ENCODE measurements at places on chromosomes 1 and 21. TPM values are rescaled to one million over a fixed set of nuclear protein-coding genes. Genes with fewer than 3 reads are reported as not detected.

SLC44A3 gene
- not detected for total RNA-seq

NBPF4 gene
- total RNA-seq, result 6.6 TPM

LAX1 gene
- total RNA-seq, result not detected

TCHH gene
- total RNA-seq, result not detected

KCNQ4 gene
- total RNA-seq, result 4.1 TPM

C2CD4D gene
- total RNA-seq, result not detected

KRTAP12-2 gene
- total RNA-seq, result not detected

H3-3A gene
- 835 TPM for total RNA-seq

CYP4Z1 gene
- not detected for total RNA-seq

TAS1R1 gene
- not detected for total RNA-seq

PGLYRP3 gene
- not detected for total RNA-seq

CD52 gene
- 90.7 TPM for total RNA-seq

DNA sequence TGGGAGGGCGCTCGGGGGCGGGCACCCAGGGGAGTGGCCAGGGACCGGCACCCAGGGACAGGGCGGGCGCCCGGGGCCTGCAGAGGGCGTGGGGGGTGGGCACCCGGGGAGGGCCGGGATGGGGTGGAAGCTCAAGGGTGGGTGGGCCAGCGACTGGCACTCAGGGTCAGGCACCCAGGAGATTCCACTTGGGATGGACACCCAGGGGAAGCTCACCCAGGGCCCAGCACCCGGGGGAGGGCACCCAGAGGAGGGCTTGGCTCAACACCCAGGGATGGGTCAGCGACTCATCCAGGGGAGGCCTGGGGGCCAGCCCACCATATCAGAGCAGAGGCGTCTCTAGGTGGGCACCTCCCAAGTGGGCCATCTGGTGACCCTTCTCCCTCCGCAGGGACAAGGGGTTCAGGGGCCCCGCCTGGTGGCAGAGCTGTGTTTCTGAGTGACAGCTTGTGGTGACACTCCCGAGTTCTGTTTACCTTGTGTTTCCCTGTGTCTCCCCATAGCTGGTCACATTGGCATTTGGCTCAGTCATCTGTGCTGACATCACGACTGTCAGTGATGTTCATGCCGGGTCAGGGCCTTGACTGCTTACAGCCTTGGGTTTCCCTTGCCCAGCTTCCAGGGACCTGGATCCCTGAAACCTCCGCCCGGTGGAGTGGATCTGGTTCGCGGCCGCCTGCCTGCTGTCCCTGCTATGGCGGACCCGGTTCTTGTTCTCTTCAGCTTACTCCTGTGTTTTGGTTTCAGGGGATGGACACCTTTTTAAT is 749 bp downstream of the IBA57 start:
- H3K36me3 ChIP-seq, result no peaks in the 10 kb centered on the region
- H3K27me3 ChIP-seq, result no peaks in the 10 kb centered on the region
- H3K4me1 ChIP-seq, result peaks cover 18% of the 10 kb centered on the region
- H3K27ac ChIP-seq, result peak overlapping the region; percentile 99

DNA sequence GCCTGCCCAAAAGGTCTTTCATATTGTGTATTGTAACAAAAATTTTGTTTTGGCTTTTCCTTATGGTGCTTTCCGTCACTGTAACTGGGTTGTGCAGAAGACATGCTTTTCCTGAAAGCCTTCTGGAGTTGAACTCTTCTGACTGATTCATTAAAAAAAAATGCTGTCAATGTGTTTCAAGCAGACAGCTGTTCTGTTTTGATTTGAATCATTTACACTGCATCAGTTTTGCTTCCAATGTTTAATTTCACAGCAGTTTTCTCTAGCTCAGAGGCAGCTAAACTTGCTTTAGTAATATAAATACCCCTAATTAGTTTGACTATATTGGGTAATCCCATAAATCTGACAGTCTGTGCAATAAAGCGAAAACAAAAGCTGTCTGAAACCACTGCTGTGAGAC is 7.9 kb downstream of the UTP11 start:
- peaks cover 10% of the 10 kb centered on the region for H3K4me1 ChIP-seq
- DNase-seq, result no peak
- peaks cover 96% of the 10 kb centered on the region for H3K36me3 ChIP-seq
- no peaks in the 10 kb centered on the region for H3K27me3 ChIP-seq
- no peak overlapping the region for H3K4me3 ChIP-seq
- no peak overlapping the region for H3K27ac ChIP-seq

GRCh38 chr1:115112496-115113375 is 23.4 kb upstream of the TSPAN2 start:
- no peaks in the 10 kb centered on the region for H3K36me3 ChIP-seq
- no peaks in the 10 kb centered on the region for H3K4me1 ChIP-seq
- peaks cover 27% of the 10 kb centered on the region for H3K27me3 ChIP-seq
- DNase-seq, result peak; percentile 56

DNA sequence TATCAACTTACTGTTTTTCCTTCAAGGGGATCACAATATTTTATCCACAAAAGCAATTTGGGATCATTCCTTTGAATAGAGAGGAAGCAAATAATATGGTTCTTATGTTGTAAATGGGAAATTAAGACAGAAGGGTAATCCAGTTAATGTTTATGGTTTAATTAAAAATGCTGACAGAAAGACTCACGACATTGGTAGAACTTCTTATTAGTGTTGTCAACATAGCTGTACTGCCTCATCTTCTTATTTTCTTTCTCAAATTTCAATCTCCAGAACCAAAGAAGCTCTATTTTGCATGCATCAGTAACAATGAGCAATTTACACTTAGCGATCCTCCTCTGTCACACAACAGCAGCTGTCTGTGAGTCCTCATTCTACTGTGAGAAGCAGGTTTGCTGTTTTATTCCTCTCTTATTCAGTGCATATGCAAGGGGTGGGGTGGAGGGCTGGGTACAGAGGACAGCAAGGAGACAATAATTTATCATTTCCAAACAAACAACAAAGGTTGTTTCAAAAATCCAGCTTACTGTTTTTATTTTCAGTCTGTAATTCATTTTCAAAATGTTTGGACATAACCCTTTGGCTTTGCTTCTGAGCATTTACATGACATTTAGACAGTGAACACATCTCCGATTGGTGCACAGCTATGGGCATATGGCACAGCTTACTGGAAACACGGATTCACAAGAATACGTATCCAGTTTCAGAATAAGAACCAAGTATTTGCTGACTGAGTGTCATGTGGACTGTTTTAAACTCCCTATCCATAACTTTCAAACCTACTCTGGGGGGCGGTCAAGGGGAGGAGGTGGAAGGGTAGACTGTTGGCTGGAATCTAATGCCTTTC is 335.9 kb downstream of the RGS7 start:
- no peak for DNase-seq
- no peaks in the 10 kb centered on the region for H3K36me3 ChIP-seq
- no peak overlapping the region for H3K27ac ChIP-seq
- no peaks in the 10 kb centered on the region for H3K27me3 ChIP-seq
- H3K4me3 ChIP-seq, result no peak overlapping the region

DNA sequence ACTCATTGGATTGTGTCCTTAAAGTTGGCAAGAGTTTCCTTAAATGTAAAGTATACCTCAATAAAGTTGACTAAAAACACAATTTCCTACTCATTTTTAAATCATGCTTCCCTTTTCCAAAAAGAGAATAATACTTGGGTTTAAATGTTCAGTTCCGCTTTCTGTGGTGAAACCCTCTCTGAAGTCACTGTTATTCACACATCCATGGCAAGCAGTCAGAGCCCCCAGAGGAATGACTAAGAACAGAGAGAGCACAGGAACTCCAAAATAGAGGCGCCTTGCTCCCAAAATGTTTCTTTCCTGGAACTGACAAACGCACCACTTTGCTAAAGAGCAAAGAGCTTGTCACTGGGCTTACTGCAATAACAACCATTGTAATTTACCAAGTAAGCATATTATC is 142.5 kb downstream of the TIAM1 start:
- H3K36me3 ChIP-seq, result no peaks in the 10 kb centered on the region
- no peak overlapping the region for H3K4me3 ChIP-seq
- H3K27ac ChIP-seq, result no peak overlapping the region
- no peaks in the 10 kb centered on the region for H3K4me1 ChIP-seq
- DNase-seq, result no peak
- H3K27me3 ChIP-seq, result no peaks in the 10 kb centered on the region

GRCh38 chr1:202088206-202088605 is 34.5 kb upstream of the GPR37L1 start:
- no peak overlapping the region for H3K27ac ChIP-seq
- no peaks in the 10 kb centered on the region for H3K36me3 ChIP-seq
- no peak overlapping the region for H3K4me3 ChIP-seq
- DNase-seq, result no peak
- peaks cover 9% of the 10 kb centered on the region for H3K27me3 ChIP-seq

- H3K4me3 ChIP-seq, result peak within 1 kb of the TSS; percentile 88
- H3K27ac ChIP-seq, result peak within 1 kb of the TSS; percentile 83
- H3K4me1 ChIP-seq, result peaks cover 5% of the 10 kb centered on the region
- peak; percentile 94 for DNase-seq
These were observed at the start of gene TTC4 for GRCh38 chr1:54715493-54716298. TTC4 (plus strand) TSS chr1:54715861; CDS start chr1:54715909, 48 bp downstream.

GRCh38 chr1:199085903-199086302 is 447.1 kb downstream of the PTPRC start:
- no peaks in the 10 kb centered on the region for H3K4me1 ChIP-seq
- no peaks in the 10 kb centered on the region for H3K36me3 ChIP-seq
- H3K27ac ChIP-seq, result no peak overlapping the region
- DNase-seq, result no peak
- H3K4me3 ChIP-seq, result no peak overlapping the region
- no peaks in the 10 kb centered on the region for H3K27me3 ChIP-seq

DNA sequence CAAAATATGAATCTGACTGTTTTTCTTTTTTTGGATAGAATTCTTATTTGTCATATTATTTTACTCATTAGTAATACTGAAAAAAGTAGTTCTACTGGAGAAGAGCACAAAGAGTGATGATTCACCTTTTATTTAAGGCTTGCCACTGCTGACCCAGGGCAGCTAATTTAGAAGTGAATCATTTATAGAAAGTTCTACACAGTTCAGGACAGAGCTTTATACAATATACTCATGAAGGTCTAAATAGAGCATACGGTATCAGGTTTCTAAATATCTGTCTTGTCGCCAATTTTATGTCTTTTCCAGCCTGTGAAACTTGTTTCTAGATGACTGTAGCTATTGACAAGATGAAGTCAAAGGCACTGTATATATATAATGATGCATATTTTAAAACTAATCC is 25.0 kb downstream of the GIPC2 start:
- no peaks in the 10 kb centered on the region for H3K36me3 ChIP-seq
- no peak for DNase-seq
- no peak overlapping the region for H3K27ac ChIP-seq

DNA sequence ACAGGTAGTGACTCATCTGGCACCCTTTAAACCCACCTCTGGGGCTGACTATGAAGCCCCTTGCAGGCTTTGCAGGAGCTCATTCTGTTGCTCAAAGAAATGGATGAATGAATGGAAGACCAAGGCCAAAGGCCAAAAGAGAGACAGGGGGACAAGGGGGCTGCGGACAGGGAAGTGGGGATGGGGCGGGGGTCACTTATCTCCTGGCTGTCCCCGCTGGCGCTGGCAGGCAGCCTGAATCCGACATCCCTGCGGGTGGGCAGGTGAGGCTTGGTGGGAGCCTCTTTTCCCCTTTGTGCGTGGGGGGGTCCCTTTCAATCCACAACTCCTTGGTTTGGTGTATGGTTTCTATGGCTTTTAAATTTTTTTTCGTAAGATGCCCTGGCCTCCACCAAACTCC is 239.6 kb upstream of the C1orf174 start:
- H3K4me1 ChIP-seq, result no peaks in the 10 kb centered on the region
- no peaks in the 10 kb centered on the region for H3K27me3 ChIP-seq
- DNase-seq, result no peak
- no peak overlapping the region for H3K27ac ChIP-seq
- no peak overlapping the region for H3K4me3 ChIP-seq

DNA sequence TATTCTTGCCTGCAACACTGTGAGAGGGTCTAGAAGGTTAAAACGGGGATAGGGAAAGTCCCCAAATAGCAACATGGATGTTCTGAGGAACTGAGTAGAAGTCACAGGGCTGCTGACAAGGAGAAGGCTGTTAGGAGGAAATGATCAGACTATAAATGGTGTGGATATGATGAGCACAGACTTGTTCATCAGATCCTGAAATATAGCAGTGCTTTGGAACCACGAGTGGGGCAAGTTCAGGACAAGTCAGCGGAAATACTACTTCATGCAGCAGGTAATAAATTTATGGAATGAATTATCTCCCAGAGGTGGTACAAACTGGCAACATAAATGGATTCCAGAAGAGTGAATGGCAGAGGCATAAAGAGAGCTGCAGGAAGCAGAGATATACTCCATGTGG is 3.2 kb upstream of the KIAA0040 start:
- no peak overlapping the region for H3K4me3 ChIP-seq
- peaks cover 15% of the 10 kb centered on the region for H3K27me3 ChIP-seq
- peaks cover 10% of the 10 kb centered on the region for H3K4me1 ChIP-seq
- no peak for DNase-seq
- H3K36me3 ChIP-seq, result no peaks in the 10 kb centered on the region

GRCh38 chr1:176575991-176576390 is 113.0 kb downstream of the PAPPA2 start:
- H3K36me3 ChIP-seq, result no peaks in the 10 kb centered on the region
- no peak for DNase-seq
- H3K27ac ChIP-seq, result no peak overlapping the region
- H3K4me1 ChIP-seq, result no peaks in the 10 kb centered on the region
- no peaks in the 10 kb centered on the region for H3K27me3 ChIP-seq

- DNase-seq, result peak; percentile 93
- H3K27ac ChIP-seq, result peak overlapping the region; percentile 77
- H3K36me3 ChIP-seq, result peaks cover 40% of the 10 kb centered on the region
- no peaks in the 10 kb centered on the region for H3K27me3 ChIP-seq
- peaks cover 63% of the 10 kb centered on the region for H3K4me1 ChIP-seq
- H3K4me3 ChIP-seq, result peak overlapping the region; percentile 19
These were observed 27.5 kb downstream of the ARID1A start for GRCh38 chr1:26723013-26723991.

DNA sequence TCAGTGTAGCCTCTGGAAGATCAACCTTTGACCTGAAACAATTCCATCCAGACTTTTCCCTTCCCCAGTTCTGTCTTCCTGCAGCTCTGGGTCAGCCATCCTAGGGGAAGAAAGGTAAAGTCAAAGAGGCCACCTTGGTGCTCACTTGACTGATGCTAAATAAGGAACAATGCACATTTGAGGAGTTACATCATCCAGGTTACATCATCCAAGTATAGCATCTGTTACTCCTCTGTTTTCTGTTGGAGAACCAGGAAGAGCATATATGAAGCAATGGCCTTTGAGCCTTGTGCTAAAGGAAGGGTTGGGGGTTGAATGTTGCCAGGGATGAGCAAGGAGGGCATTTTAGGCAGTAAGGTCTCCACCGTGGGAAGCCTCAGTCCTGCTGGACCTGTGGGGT is 3.1 kb upstream of the DSCAM start:
- H3K27ac ChIP-seq, result no peak overlapping the region
- no peak for DNase-seq
- H3K36me3 ChIP-seq, result no peaks in the 10 kb centered on the region

- peaks cover 37% of the 10 kb centered on the region for H3K4me1 ChIP-seq
- H3K27ac ChIP-seq, result no peak overlapping the region
- no peaks in the 10 kb centered on the region for H3K36me3 ChIP-seq
- H3K4me3 ChIP-seq, result no peak overlapping the region
- H3K27me3 ChIP-seq, result no peaks in the 10 kb centered on the region
- no peak for DNase-seq
These were observed 112.1 kb downstream of the RUNX1 start for GRCh38 chr21:34936883-34937563.

Data from K562 (cell line).